ENCODE measurements at places on chromosomes 6 and 20. TPM values are rescaled to one million over a fixed set of nuclear protein-coding genes. Genes with fewer than 3 reads are reported as not detected.

TGM6 gene
- total RNA-seq, result not detected

PRICKLE4 gene
- total RNA-seq, result 0.85 TPM

AIG1 gene
- total RNA-seq, result 25.3 TPM

CST11 gene
- total RNA-seq, result not detected

ZKSCAN4 gene
- total RNA-seq, result 2.7 TPM

GPLD1 gene
- total RNA-seq, result 1.1 TPM

BPIFB2 gene
- not detected for total RNA-seq

CRISP2 gene
- not detected for total RNA-seq

FAM110A gene
- 11.2 TPM for total RNA-seq

SCRT2 gene
- not detected for total RNA-seq

SLC35F1 gene
- total RNA-seq, result not detected

TRIM31 gene
- total RNA-seq, result 2.0 TPM

PRL gene
- not detected for total RNA-seq

BTN1A1 gene
- not detected for total RNA-seq

BHLHE23 gene
- total RNA-seq, result not detected

GRM1 gene
- total RNA-seq, result 0.04 TPM

GJE1 gene
- total RNA-seq, result not detected

FAM83C gene
- not detected for total RNA-seq

TOMM34 gene
- 46.3 TPM for total RNA-seq

HLA-DQB2 gene
- total RNA-seq, result not detected

ENPP4 gene
- total RNA-seq, result 0.32 TPM

ZNF451 gene
- total RNA-seq, result 8.1 TPM

ZSCAN31 gene
- total RNA-seq, result 2.8 TPM

RSPO3 gene
- 116 TPM for total RNA-seq

SLC22A16 gene
- total RNA-seq, result not detected

SLC35D3 gene
- 0.09 TPM for total RNA-seq
